ENCODE measurements at places on chromosomes 6 and 20. TPM values are rescaled to one million over a fixed set of nuclear protein-coding genes. Genes with fewer than 3 reads are reported as not detected.

The GGTLC1 gene
- total RNA-seq, result not detected

The DLGAP4 gene
- total RNA-seq, result 27.9 TPM

The ADGB gene
- not detected for total RNA-seq

The OR2B6 gene
- total RNA-seq, result not detected

The IL17F gene
- total RNA-seq, result not detected

The PARD6B gene
- total RNA-seq, result 3.7 TPM

- no peak for DNase-seq
These were observed 5.6 kb upstream of the GLO1 start for GRCh38 chr6:38708496-38708895.

GRCh38 chr20:17430125-17430950 lies 100.8 kb downstream of the BFSP1 start:
- DNase-seq, result no peak

DNA sequence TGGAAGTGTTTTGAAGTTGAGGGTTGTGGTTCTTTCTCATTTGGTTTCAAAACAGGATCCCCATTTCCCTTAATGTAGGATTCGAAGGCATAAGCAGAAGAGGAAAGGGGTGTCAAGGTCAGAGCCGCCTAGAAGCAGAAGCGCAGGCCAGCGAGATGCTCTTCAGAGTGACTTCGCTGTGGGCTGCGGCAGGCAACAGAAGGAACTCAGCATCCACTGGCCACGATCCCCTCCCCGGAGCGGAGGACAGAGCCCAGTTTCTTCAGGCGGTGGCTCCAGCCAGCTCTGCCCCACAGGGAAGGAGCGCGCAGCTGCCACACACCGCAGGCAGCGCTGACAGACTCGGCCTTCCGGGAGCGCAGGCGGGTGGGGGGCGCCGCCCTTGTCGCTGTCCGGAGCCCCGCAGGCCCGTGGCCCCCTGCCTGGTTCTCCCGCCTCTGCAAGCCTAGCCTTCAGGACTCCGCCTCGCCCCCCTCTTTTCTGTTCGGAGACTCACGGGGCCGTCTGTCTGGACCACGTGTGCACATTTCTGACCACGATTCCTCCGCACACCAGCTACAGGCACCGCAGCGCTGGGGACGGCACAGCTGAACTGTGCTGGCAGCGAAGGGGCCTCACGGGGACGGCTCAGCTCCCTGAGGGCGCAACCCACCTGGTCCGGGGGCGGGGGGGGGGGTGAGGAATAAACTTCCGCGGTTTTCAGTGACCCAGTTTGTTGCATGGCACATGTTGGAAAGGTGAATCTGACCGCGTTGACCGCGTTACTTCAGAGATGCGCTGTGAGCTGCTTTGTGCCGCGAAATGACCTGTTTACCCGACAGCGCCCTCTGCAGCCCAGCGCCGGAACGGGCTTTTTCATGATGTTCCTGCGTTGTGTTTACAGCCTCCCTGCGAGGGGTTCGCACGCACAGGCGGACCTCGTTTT lies 26.1 kb downstream of the TTLL2 start:
- peak; percentile 19 for DNase-seq

DNA sequence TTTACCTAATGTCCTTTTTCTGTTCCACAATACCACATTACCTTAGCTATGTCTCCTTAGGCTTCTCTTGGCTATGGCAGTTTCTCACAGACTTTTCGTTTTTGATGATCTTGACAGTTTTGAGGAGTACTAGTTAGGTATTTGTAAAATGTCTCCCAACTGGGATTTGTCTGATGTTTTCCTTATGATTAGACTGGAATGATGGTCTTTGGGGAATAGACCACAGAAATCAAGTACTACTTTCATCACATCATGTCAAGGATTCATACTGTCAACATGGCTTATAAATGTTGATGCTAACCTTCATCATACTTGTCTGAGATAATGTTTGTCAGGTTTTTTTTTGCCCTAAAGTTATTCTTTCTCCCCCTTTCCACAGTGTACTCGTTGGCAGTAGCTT lies 78.2 kb upstream of the FOXO3 start:
- DNase-seq, result no peak

DNA sequence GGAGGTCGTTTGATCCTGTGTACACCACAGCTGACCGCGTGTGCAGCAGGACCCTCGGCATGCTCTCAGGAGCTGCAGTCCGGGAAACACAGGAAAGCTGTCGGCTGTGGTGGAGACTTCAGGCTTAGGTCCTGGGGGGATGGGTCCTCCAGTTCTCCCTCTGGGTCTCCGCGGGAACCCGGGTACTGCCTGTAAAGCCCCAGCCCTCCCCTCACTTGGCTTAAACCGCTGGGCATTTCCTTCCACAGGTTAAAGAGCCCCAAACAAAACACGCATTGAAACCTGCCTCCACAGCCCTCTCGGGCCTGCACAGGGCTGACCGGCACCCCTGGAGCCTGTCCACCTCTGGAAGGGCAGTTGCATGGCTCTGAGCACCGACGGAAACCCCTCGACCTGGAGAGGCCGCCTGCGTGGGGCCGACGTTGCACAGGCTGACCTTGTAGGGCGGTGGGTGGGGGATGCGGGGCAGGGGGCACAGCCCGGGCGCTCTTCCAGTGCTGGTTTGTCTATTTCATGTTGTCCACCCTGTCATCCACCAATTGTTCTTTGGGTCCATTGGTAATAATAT lies 59.1 kb downstream of the DACT2 start:
- no peak for DNase-seq

DNA sequence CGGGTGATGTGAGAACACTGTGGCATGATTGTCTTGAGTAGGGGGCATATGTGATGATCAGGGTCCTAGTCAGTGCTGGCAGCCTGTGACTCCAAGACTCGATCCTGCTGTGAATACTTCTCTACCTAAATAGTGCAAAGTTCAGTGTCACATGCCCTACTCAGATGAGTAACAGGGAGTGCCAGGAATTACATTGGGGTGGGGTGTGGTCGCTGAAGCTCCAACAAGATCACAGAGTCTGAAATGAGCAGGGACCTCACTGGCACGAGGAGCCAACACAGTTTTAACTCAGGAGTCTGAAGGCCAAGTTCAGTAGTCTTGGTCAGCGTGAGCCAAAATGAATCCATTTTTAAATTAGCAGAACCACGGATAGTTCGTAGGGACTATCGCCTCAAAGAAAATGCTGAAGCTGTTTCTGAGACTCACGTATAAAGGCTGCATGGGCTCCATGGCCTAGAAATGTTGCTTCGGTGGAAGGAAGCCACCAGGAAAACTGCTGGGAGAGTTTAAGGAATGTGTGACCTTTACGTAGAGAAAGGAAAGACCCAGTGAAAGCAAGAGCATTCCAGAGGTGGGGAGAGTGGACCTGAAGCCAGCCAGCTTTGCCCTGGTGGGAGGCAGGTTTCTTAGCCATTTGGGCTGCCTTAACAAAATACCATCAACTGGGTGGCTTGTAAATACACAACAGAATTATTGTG lies 72.2 kb downstream of the RPP40 start:
- DNase-seq, result peak; percentile 81

DNA sequence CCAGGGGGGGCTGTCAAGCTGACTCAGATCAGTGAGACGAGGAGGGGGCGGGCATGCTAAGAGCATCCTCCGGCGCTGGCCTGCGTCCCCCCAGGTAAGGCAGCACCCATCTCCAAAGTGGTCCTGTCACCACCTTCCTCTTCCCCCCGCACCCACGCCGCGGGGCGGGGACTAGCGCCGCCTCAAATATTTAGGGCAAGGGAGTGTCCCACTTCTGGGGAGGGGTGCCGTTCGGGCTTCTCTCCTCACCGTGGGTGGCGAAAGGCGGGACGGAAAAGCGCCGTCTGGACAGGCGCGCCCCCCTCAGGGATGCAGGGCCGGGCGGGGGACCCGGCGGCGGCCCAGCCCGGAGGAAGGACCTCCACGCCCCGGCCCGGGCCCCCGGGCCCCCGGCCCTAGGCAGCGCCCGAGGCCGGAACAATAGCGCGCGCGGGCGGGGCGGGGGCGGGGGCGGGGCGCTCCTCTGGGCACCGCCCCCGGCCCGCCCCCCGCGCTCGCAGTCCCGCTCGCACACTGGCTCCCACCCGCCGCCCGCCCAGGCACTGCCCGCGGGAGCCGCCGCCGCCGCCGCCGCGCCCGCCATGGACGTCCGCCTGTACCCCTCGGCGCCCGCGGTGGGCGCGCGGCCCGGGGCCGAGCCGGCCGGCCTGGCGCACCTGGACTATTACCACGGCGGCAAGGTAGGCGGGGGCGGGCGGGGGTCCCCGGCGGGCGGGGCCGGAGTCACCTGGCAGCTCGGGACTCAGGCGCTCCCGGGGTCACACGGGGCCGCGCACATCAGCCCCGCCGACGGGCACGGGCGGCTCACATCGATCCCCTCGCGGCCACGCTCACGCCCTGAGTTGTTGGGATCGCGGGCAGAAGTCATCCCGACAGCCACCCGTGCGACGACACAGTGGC lies at the start of gene TOX2:
Gene TOX2 (plus strand): TSS at position 542 of the 900 bp plus-strand sequence. CDS start 40 bp downstream, at position 582.
- no peak for DNase-seq

DNA sequence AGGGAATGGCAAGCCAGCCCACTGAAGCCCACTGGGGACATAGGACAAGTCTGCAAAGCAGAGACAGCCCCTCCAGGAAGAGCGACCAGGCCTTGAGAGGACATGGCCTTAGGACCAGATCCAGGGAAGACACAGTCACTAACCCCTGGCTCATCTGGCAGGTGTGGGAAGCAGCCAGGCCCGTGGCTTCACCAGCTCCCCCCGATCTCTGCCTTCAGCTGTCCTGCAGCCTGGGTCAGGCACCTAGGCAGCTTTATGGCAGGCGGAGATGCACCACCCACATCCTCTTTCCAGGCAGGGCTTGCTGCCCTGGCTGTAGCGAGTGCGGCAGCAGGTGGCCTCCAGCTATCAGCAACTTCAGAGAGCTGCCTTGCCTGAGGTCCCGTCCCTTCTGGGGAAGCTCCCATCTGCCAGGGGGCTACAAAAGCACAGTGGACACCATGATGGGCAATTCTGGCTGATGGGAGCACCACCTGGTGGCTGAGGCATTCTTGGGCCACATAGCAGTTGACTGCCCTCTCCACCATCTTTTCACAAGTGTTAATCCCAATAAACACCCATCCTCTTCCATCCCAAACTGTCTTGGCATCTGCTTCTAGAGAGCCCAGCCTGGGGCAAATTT lies 85.8 kb downstream of the DZANK1 start:
- no peak for DNase-seq

GRCh38 chr20:58719258-58719657 lies 26.7 kb downstream of the NPEPL1 start:
- DNase-seq, result no peak

- no peak for DNase-seq
These were observed 19.3 kb downstream of the CITED2 start for GRCh38 chr6:139355172-139355571.

DNA sequence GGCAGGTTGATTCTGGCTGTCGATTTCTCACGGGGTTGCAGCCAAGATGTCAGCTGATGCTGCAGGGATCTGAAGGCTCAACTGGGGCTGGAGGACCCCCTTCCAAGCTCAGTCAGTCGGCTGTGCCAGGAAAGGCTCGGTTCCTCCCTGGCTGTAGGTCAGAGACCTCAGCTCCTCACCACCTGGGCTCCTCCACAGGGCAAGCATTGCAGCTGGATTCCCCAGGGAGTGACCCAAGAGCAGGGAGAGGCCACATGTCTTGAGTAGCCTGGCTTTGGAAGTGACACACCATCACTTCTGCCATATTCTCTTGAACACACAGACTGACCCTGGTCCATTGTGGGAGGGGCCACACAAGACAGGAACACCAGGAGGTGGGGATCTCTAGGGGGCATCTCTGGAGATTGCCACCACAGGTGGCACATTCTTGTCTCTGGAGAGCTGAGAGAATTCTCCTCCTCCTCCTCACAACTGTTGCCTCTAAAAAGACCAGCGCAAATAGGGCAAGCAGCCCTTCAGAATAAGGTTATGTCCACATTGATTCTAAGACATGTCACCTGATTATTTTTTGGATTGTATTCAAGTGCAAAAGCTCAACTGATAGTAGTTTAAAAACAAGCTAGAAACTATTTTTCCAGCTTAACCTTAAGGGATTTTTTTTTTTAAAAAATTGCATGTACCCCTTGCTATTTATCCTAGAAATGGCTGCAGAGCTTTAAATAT lies 270.5 kb downstream of the NRN1 start:
- DNase-seq, result no peak

DNA sequence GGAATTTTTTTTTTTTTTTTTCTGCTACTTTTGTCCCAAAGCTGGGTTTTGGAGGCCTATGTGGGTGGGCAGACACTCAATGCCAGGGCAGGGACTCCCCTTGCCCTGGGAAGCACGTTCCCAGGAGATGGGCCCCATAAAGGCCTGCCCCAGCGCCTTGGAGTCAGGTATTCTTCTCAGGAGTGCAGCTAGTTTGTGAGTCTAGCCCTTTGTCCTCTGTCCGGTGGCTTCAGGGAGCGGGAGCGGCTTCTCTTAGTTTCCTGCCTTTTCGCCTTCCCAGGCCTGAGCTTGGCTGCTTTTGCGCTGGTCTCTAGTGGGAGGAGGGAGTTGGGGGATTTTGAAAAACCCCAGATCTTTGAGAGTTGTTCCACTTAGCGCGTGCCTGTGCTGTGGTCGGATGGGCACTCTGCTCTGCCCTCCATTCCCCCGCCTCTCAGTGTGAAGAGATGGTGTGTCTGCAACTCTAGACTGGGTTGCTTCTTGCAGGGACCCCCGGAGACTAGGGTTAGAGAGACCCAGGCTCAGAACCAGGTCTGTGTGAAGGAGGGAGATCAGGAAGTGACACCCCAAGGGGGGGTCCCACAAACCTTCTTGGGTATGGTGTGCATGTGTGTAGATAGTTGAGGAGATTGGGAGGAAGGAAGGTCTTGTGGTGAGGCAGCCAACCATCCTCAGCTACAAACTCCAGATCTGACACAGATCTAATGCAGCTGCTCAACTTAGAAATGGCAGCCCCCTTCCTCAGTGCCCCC lies 1.3 kb downstream of the PLCG1 start:
- DNase-seq, result no peak

- peak; percentile 81 for DNase-seq
These were observed 57.8 kb downstream of the SLC2A10 start for GRCh38 chr20:46767127-46767761.

DNA sequence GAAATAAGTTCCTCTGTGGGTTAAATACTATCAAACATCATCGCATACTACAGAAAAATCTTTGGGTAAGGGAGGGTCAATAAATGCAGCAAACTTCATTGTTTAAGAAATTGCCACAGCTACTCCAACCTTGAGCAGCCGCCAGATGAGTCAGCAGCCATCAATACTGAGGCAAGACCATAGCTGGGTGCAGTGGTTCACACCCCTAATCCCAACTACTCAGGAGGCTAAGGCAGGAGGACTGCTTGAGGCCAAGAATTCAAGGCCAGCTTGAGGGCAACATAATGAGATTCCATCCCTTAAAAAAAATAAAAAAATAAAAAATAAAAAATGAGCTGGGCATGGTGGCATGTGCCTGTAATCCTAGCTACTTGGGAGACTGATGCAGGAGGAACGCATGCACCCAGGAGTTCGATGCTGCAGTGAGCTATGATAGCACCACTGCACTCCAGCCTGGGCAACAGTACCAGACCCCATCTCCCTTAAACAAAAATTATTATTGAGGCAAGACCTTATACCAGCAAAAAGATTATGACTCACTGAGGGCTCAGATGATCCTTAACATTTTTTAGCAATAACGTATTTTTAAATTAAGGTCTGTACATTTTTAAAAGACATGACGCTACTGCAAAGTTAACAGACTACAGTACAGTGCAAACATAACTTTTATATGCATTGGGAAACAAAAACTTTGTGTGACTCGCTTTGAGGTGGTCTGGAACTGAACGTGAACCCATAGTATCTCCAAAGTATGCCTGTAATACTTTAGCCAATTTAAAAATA lies 8.8 kb downstream of the SRPK1 start:
- peak; percentile 67 for DNase-seq

GRCh38 chr6:105445481-105445880 lies 42.6 kb upstream of the PREP start:
- no peak for DNase-seq

GRCh38 chr20:17659801-17660200 lies 22.2 kb downstream of the RRBP1 start:
- DNase-seq, result no peak

Data from PC-3 (cell line).